Activated T-cell treated with anti-CD3 and anti-CD28 coated beads, Interleukin-2, amount 50 U/mL, for 48 hours (primary cell): ENCODE measurements at places on chromosomes 1 and 21.

DNA sequence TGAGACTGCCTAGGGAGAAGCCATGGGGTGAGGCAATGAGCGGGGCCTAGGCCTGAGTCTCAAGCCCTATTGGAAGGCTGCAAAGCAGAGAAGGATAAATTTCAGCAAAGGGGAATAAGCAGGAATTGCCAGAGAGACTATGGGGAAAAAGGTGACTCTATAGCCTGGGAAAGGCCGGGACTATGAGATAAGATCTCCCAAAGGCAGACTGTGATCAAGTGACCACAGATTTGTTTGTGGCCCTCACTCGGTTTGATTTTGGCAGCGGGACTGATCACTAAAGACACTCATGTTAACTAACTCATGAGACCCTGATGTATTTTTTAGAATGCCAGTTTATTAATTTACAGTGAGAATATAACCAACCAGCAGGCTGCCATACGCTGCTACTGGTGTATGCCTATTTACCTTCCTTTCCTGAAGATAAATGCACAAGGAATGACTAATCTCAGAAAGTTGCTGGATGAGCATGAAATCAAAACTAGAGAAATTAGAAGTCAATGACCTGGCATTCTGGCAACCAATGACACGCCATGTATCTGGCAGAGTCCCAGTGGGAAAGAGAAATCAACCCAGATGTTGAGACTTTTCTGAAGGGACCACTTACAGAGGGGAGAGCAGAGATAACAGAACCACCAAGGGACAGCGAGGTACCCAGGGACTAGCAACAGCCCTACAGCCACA, 4.3 kb downstream of the HSF2BP start:
- no peak for DNase-seq

GRCh38 chr1:185534801-185535200, 199.4 kb upstream of the HMCN1 start:
- no peak for DNase-seq

GRCh38 chr1:26034504-26035202, 11.3 kb downstream of the SLC30A2 start:
- no peak for DNase-seq

- DNase-seq, result peak; percentile 40
These were observed 35.7 kb upstream of the CNN3 start for GRCh38 chr1:94962409-94963265.

GRCh38 chr1:236159704-236160539, 17.6 kb downstream of the GPR137B start:
- DNase-seq, result no peak

DNA sequence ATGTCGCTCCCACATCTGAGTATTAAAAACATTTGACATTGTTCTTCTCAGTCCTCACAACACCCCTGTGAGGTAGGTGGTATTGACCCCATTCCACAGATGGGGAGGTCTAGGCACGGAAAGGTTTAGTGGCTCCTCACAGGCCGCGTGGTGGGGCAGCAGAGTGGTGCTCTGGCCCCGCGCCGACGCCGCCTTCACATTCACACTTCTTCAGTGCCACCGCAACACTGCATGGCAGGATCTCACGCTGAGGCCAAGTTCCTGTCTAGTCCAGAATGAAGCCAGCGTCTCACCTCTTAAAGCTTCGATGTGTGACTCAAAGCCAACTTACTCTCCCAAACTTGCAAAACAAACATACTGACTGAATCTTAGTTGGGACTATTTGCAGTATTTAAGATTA, 12.1 kb downstream of the ICMT start:
- no peak for DNase-seq

GRCh38 chr1:58908561-58909560, 125.0 kb upstream of the JUN start:
- no peak for DNase-seq

GRCh38 chr1:200849430-200849829, 23.4 kb upstream of the GPR25 start:
- DNase-seq, result no peak

DNA sequence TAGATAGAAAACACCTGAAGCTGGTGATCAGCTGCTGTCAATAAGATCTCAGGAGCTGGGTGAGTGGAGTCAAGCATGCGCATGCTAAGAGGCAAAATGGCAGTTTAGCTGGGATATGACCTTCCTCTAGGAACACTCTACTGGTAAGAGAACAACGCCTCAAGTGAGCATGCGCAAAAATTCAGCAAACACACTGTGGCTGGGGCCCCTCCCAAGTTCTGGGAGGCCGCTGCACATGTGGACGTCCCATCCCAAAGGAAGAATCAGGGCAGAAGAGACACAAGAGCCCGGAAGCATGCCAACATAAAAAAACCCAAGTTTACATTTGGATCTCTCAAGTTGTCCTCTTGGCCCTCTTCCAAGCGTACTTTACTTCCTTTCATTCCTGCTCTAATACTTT, 126.3 kb upstream of the F3 start:
- DNase-seq, result no peak

DNA sequence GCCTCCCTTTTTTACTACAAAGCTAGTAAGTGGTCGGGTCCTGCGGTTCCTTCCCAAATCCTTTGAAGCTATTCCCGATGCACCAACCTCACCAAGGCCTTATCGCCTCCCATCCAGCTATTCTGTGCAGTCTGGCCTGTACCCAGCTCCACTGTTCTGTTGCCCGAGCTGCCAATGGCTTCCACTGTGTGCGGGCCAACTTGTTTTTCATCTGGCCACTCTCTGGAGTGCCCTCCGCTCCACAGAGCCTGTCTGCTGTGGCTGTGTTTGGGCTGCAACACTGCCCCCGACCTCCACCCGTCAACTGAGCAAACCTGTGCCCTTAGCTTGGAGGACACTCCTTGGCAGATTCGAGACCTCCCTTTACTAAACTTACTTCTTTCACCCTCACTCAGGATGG, 125.0 kb downstream of the KIAA0319L start:
- no peak for DNase-seq

DNA sequence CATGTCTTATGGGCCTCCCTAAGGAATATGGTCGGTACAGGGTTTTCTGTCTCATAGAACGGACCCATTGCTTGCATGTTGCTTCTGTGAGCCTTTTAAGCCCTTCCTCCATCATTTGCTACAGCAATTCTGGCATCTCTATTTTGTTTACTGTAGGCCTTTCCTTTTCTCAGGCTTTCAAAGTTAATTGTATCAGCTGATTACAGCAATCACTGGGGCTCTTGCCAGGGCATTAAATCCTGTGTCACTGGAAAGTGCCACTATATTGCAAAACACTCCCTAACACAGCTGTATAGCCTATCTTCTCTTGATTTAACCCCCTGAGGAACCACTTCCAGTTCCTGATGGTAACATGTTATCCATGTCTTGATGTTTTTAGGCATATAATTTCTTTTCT, 156.5 kb downstream of the PDE4B start:
- no peak for DNase-seq

GRCh38 chr1:184734980-184735379, 19.7 kb downstream of the EDEM3 start:
- DNase-seq, result no peak

GRCh38 chr1:33382661-33383415, 48.1 kb downstream of the PHC2 start:
- no peak for DNase-seq

GRCh38 chr1:228291906-228292608, 84.2 kb downstream of the OBSCN start:
- no peak for DNase-seq

DNA sequence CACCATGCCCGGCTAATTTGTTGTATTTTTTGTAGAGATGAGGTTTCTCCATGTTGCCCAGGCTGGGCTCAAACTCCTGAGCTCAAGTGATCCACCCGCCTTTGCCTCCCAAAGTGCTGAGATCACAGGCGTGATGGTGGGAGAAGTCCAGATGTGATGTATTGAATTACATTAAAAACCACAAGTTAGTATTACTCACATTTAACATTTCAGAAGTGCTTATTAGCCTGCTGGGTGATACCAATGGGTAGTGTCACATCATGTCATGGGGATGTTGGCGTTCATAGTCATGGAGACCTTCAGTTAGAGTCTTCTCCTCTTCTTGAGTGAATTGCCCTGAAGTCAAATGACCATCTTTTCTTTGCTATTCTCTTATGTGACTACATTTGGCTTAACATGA, 63.6 kb upstream of the VAMP3 start:
- DNase-seq, result no peak

GRCh38 chr1:53506355-53507050, 47.3 kb downstream of the DMRTB1 start:
- DNase-seq, result no peak

GRCh38 chr1:30728832-30729638, 5.7 kb upstream of the MATN1 start:
- DNase-seq, result no peak

- DNase-seq, result no peak
These were observed 37.7 kb downstream of the SYCP1 start for GRCh38 chr1:114892194-114892918.

GRCh38 chr1:54800899-54801759, at the start of gene TTC22:
TTC22 (minus strand) TSS chr1:54801323; CDS start chr1:54801163, 160 bp downstream.
- DNase-seq, result peak; percentile 84

- DNase-seq, result no peak
These were observed 21.3 kb downstream of the VAV3 start for GRCh38 chr1:107943694-107944093.

- DNase-seq, result no peak
These were observed 719.9 kb downstream of the ADGRL2 start for GRCh38 chr1:82520611-82521010.

- no peak for DNase-seq
These were observed 39.9 kb downstream of the STUM start for GRCh38 chr1:226588484-226588883.

- peak; percentile 91 for DNase-seq
These were observed 197.2 kb downstream of the DYRK1A start for GRCh38 chr21:37563641-37564340.

GRCh38 chr1:25832336-25833037, 12.7 kb downstream of the MTFR1L start:
- DNase-seq, result no peak

GRCh38 chr1:165356876-165357275, 361 bp upstream of the LMX1A start:
- DNase-seq, result no peak

DNA sequence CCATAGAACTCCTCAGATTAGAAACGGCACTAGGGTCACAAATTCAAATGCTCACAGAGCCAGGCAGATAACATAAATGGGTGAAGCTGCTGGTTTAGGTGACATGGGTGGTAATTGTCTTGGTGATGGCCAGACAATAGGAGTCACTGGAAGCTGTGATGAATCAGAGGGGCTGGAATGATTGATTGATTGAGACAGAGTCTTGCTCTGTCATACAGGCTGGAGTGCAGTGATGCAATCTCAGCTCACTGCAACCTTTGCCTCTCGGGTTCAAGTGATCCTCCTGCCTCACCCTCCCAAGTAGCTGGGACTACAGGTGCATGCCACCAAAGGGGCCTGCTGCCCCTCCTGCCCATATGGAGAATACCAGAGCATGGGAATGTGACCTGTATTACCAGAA, 63.0 kb downstream of the HIVEP3 start:
- no peak for DNase-seq

DNA sequence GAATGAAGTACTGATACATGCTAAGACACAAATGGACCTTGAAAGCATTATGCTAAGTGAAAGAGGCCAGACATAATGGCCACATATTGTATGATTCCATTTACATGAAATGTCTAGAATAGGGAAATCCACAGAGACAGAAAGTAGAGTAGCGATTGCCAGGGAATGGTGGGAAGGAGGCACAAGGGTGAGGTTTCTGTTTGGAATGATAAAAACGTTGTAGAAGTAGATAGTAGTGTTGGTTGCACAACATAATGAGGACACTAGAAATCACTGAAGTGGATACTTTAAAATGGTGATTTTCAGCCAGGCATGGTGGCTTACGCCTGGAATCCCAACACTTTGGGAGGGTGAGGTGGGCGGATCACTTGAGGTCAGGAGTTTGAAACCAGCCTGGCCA, 97.6 kb upstream of the VANGL1 start:
- DNase-seq, result no peak
